ENCODE measurements at places on chromosomes 12 and 14. TPM values are rescaled to one million over a fixed set of nuclear protein-coding genes. Genes with fewer than 3 reads are reported as not detected.

GRCh38 chr14:99036611-99037293 lies 235.2 kb downstream of the BCL11B start:
- DNase-seq: no peak

GRCh38 chr14:97177016-97177415 lies 379.8 kb downstream of the VRK1 start:
- DNase-seq: peak; percentile 54

DNA sequence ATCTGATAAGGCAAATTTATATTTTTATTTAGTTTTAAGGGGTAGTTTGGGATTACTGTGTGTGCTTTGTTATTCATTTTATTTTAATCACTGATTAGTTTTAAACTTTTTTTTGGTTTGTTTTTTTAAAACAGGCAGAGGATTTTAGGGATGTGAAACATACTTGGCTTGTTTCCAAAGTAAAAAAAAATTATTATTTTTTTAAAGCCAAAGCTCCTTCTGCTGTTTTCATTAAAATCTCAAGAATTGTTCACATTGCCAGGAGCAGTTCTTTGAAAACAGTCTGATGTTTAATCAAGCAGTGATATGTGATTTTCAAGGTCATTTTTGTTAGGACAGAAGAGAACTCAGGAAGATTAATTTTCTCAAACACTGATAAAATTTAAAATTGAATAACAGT lies 11.2 kb downstream of the TTC8 start:
- DNase-seq: no peak

TMEM52B gene
- total RNA-seq: 0.10 TPM

CFAP54 gene
- 1.8 TPM for total RNA-seq

GRCh38 chr12:6839482-6840201 lies 1.1 kb upstream of the GNB3 start:
- no peak for DNase-seq

DNA sequence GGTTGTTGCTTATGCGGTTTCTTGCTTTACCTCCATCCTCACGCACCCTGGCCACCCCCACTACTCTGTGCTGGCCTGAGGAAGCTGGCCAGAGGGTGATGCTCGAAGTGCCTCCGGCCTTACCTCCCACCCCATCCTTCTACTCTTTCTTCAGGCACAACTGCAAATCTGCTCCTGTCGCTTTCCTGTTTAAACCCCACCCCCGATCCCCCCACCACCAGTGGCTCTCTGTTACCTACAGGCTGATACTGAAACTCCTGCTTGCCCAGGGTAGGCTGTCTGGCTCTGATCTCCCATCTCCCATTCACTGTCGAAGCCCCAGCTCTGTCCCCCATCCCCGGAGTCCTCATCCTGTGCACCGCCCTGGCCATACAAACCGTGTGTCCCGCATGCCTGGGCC lies 111.5 kb downstream of the PRMT8 start:
- DNase-seq: no peak

MGP gene
- total RNA-seq: 42.8 TPM

DNA sequence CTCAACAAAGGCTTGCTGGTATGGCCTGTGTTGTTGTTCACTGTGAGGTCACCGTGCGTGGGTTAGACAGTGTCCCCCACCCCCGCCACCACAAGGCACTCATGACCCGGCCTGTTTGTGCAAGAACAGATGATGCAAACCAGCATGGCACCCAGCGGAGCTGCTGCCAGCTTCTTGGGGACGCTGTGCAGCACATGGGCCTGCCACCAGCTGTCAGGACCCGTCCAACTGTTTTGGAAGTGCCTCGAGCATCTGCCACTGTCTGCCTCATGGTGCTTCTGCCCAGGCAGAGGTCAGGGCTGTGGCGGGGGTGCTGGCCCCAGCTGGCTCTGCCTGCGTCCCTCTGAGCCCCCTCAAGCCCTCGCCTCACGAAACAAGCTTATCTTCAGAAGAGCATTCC lies 1.5 kb downstream of the ASB2 start:
- no peak for DNase-seq

- no peak for DNase-seq
Observed at GRCh38 chr14:34851395-34851794, 23.8 kb downstream of the BAZ1A start.

- no peak for DNase-seq
Observed at GRCh38 chr12:6745741-6746525, 7.0 kb downstream of the MLF2 start.

DNA sequence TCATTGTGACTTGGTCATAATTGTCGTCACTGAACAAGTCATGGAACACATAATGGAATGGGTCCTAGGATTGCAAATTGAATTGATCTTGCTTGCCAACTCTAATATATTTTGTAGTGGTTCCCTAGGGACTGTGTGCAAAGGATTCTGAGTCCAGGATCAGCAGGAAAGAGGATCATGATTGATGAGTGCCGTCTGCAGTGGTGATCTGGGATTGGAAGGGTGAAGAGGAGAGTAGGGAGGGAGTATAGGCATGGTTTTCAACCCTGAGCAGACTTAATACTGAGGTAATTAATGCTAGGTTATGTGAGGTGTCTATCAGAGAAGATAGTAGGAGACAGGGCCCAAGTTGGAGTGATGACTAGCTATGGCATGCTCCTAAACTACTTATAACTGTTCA lies 168.9 kb downstream of the ESR2 start:
- no peak for DNase-seq

KRT85 gene
- total RNA-seq: not detected

GRCh38 chr14:28589792-28590191 lies 176.8 kb upstream of the FOXG1 start:
- DNase-seq: no peak

- peak; percentile 16 for DNase-seq
Observed at GRCh38 chr12:51318846-51319599, 5.0 kb downstream of the BIN2 start.

DNA sequence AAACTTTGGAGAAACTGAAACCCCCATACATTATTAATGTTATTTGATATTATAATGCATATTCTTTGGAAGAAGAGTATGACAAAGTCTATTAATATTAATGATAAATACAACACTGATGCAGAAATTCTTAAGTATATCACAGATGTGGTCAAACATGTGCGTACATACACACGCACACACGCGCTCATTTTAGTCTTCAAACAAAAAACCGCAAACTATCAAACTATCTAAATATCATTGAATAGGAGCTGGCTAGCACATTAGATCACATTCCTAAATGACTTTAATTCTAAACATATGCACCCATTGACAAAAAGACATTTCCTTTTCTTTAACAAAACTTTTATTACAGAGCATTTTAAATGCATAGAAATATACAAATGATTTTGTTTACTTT lies 872.7 kb downstream of the SLC16A7 start:
- no peak for DNase-seq

- DNase-seq: no peak
Observed at GRCh38 chr12:14572401-14572800, 4.7 kb upstream of the PLBD1 start.

DNA sequence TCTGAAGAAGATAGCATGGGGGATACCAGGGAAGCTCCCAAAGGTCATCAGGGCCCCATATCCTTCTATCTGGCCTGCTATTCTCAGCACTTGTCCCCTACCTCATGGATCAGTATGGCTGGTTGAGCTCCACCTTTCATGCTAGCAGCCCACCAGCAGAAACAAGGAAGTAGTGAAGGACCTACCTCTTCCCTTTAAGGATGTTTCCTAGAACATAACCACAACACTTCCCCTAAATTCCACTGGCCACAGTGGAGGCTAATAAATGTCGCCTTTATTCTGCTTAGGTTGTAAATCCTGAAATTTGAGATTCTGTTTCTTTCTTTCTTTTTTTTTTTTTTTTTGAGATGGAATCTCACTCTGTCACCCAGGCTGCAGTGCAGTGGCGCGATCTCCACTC lies 128.6 kb upstream of the PARP11 start:
- DNase-seq: no peak

DNA sequence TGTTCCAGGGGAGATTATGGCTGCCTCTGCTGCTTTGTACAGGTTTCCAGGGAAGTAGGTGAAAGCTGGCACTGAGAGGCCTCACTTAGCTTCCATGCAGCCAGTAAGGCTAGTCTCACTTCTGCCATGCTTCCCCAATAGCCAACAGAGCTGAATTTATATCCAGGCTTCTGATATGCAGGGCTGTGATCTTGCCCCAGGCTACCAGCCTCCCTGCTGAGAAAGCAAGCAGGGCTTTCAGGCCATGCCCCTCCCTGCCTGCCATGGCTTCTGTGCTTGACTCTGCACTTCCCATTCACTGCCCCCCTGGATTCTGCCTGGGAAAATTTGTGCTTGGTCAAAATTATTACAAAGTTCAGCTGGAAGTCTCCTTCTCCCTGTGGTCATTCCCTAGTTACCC lies 302.1 kb upstream of the FBXO33 start:
- no peak for DNase-seq

GRCh38 chr12:57837864-57838562 lies 8.5 kb downstream of the CTDSP2 start:
- DNase-seq: peak; percentile 42

CLEC4C gene
- total RNA-seq: not detected

PLA2G1B gene
- not detected for total RNA-seq

DNA sequence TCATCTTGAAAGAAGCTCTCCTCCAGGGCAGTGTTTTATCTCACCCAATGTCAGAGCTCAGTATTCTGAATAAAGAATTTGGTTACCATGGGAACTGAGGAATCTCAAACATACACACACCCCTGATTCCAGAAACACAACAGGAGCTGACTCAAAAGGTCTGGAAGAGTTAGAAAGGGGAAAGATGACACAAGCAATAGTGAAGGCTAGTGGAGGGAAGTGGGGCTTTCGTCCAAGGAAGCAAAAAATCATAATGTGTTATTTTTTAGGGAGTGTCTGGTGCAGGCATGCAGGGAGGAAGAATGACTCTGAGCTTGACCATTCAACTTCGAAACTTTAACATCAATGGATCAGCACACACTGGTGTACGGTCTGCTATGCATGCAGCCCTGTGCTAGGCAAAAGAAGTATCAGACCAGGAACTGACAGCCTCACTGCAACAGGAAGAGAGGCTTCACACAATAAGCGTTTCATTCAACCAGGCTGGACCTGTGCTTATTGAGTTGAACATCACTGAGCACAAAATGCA lies 20.3 kb downstream of the HEBP1 start:
- DNase-seq: no peak

INHBC gene
- total RNA-seq: not detected

DNA sequence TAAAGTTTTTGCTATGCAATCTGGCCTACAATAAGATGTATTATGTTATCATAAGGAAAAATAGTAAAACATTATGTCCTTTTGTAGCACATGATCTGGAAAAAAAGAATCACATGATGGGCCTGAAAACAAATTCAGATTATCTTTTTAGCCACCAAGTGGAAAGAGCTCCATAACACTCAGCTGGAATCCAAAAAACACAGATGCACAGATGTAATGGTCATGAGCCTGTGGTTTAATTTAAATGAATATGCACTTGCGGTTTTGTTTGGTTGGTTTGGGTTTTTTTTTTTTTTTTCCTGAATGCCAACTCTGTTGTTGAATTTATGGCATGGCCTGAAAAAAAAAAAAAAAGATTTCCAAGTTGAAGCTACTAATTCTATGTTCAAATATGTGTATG lies 4.1 kb downstream of the KCNC2 start:
- peak; percentile 12 for DNase-seq

DNA sequence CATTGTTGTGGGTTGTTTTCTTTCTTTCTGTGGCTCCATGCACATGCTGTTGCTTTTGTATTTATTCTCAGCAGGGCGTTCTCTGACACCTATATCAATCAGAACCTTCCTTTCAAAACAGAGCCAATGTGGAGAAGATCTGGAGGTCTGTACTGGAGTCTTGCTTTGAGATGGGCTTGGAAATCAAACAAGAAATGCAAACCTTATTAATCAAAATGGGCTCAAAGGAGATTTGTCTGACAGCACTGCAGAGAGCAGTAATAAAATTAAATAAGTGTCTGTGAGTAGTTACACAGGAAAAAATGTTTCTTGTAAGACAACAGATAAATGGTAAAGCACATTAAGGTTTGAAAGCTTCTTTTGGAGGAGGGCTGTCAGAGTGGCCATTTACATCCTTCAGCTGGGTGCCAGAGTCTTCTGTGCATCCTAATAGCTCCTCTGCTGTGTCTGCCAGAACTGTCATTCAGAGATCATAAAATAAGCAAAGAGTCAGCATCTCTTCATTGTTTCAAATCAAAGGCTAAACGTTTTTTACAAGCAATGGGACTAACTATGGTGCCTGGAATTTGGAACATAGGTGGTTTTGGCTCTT lies 414.3 kb downstream of the NAV3 start:
- DNase-seq: no peak

DNA sequence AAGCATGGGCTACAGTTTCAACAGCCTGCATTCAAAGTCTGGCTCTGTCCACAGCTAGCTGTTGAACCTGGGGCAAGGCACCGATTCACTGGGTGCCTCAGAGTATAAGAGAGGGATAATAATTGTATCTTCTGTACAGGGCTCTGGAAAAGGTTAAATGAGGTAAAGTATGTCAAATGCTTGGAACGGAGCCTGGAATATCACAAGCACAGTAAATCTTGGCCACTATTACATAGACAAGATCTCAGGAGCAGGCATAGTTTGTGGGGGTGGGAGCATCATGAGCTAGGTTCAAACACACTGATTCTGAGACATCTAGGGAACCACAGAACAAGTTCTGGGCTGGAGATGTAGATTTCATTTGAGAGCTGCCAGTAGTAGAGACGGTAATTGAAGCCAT lies 203.7 kb upstream of the NUDT4 start:
- peak; percentile 9 for DNase-seq

- no peak for DNase-seq
Observed at GRCh38 chr14:75025082-75025481, 22.4 kb downstream of the EIF2B2 start.

RNF41 gene
- 62.8 TPM for total RNA-seq

- DNase-seq: no peak
Observed at GRCh38 chr12:114901316-114901715, 217.3 kb upstream of the TBX3 start.

CCND2 gene
- 98.0 TPM for total RNA-seq

GRCh38 chr14:88681755-88682494 lies 110.8 kb downstream of the EML5 start:
- no peak for DNase-seq

CMA1 gene
- not detected for total RNA-seq

PLD4 gene
- total RNA-seq: not detected

- DNase-seq: no peak
Observed at GRCh38 chr14:24427537-24428508, 1.6 kb downstream of the CBLN3 start.

DNA sequence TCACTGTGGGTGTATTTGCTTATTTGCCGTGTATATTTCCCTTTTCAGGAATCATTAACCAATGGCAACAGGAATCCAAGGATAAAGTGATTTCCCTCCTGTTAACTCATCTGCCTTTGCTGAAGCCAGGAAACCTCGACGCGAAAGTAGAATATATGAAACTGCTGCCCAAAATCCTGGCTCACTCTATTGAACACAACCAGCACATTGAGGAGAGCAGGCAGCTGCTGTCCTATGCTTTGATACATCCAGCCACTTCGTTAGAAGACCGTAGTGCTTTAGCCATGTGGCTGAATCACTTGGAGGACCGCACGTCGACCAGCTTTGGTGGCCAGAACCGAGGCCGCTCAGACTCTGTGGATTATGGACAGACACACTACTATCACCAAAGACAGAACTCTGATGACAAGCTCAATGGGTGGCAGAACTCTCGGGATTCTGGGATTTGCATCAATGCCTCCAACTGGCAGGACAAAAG lies 135.1 kb downstream of the SAMD4A start:
- no peak for DNase-seq

KRT79 gene
- total RNA-seq: not detected

Data from H4 (cell line).